ENCODE measurements at places on chromosomes 12 and 14. TPM values are rescaled to one million over a fixed set of nuclear protein-coding genes. Genes with fewer than 3 reads are reported as not detected.

GRCh38 chr12:39378341-39378740 is 64.6 kb downstream of the KIF21A start:
- no peak overlapping the region for H3K4me3 ChIP-seq
- H3K27me3 ChIP-seq: no peaks in the 10 kb centered on the region
- DNase-seq: no peak
- no peaks in the 10 kb centered on the region for H3K4me1 ChIP-seq

DNA sequence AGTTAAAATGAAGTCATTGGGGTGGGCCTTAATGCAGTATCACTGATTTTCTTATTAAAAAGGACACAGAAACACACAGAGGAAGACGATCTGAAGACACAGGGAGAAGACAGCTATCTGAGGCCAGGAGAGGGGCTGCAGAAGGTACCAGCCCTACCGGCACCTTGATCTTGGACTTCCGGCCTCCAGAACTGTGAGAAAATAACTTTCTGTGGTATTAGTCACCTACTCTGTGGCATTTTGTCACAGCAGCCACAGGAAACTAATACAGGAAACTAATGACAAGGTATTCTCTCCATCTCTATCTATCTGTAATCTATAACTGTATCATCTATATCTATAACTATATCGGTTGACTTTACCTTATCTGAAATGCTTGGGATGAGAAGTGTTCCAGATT is 1149.5 kb downstream of the BCL11B start:
- no peak for DNase-seq
- H3K27ac ChIP-seq: no peak overlapping the region
- no peak overlapping the region for H3K4me3 ChIP-seq
- H3K27me3 ChIP-seq: no peaks in the 10 kb centered on the region

- H3K36me3 ChIP-seq: no peaks in the 10 kb centered on the region
- no peak for DNase-seq
- no peaks in the 10 kb centered on the region for H3K27me3 ChIP-seq
Measured at GRCh38 chr12:53589915-53590314, 36.3 kb downstream of the ATF7 start.

- no peak overlapping the region for H3K4me3 ChIP-seq
- no peaks in the 10 kb centered on the region for H3K27me3 ChIP-seq
- no peaks in the 10 kb centered on the region for H3K4me1 ChIP-seq
- DNase-seq: no peak
- no peak overlapping the region for H3K27ac ChIP-seq
Measured at GRCh38 chr12:31004666-31005065, 69.0 kb upstream of the DDX11 start.

GRCh38 chr12:103441437-103442181 is 54.2 kb downstream of the C12orf42 start:
- peaks cover 25% of the 10 kb centered on the region for H3K4me1 ChIP-seq
- peak overlapping the region; percentile 58 for H3K27ac ChIP-seq
- peak; percentile 51 for DNase-seq
- H3K4me3 ChIP-seq: peak overlapping the region; percentile 44
- H3K36me3 ChIP-seq: no peaks in the 10 kb centered on the region

DNA sequence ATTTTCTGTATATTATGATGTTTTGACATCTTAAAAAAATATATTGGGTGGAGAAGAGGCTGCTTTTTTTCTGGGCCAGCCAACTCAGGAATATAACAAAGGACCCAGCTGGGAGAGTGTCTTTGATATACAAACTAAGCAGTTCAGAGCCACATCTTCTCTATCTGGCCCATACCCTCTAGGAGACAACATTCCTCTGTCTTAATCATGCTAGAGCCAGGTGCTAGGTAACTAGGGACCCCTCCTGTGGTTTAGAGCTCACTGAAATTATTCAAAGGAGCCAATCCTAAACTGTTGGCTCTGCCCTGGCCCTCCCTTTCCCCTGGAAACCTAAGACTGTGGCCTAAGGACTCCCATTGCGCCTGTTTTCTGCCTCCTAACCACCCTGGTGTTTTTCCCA is 193.1 kb upstream of the DIO2 start:
- no peak overlapping the region for H3K4me3 ChIP-seq
- no peaks in the 10 kb centered on the region for H3K4me1 ChIP-seq
- no peaks in the 10 kb centered on the region for H3K36me3 ChIP-seq
- no peaks in the 10 kb centered on the region for H3K27me3 ChIP-seq
- no peak overlapping the region for H3K27ac ChIP-seq

GRCh38 chr14:72057701-72058285 is 125.6 kb downstream of the RGS6 start:
- no peaks in the 10 kb centered on the region for H3K36me3 ChIP-seq
- DNase-seq: no peak
- no peak overlapping the region for H3K4me3 ChIP-seq

DNA sequence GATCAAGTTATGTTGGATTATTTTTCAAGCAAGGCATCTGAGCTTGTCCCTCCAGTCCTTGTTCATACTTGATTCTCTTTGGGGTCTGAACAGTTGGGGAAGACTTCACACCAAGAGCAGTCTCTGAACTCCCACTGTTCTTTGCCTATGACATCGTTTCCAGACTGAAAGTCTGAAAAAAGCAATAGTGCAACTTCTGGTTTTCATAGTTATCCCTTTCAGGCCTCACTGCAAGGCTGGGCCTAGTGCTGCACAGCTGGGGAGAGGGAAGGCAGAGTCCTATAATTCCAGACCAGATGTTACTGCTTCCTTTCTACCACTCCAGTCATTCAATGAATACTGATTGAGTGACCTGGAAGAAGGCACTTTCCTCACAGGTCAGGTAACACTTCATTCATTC is 187.1 kb upstream of the CCND2 start:
- no peak overlapping the region for H3K4me3 ChIP-seq
- DNase-seq: no peak
- H3K36me3 ChIP-seq: no peaks in the 10 kb centered on the region
- no peaks in the 10 kb centered on the region for H3K27me3 ChIP-seq
- H3K27ac ChIP-seq: no peak overlapping the region

GRCh38 chr12:26744042-26744626 is 88.9 kb downstream of the ITPR2 start:
- H3K27ac ChIP-seq: no peak overlapping the region
- H3K4me3 ChIP-seq: no peak overlapping the region
- no peaks in the 10 kb centered on the region for H3K36me3 ChIP-seq
- DNase-seq: no peak

GRCh38 chr14:102507081-102507856 is 2.3 kb downstream of the ANKRD9 start:
- H3K27me3 ChIP-seq: no peaks in the 10 kb centered on the region
- no peak overlapping the region for H3K27ac ChIP-seq
- no peak for DNase-seq

GRCh38 chr14:91911474-91912032 is 35.9 kb downstream of the FBLN5 start:
- H3K4me1 ChIP-seq: peaks cover 5% of the 10 kb centered on the region
- DNase-seq: peak; percentile 66
- H3K36me3 ChIP-seq: no peaks in the 10 kb centered on the region
- H3K27me3 ChIP-seq: no peaks in the 10 kb centered on the region
- H3K4me3 ChIP-seq: no peak overlapping the region

DNA sequence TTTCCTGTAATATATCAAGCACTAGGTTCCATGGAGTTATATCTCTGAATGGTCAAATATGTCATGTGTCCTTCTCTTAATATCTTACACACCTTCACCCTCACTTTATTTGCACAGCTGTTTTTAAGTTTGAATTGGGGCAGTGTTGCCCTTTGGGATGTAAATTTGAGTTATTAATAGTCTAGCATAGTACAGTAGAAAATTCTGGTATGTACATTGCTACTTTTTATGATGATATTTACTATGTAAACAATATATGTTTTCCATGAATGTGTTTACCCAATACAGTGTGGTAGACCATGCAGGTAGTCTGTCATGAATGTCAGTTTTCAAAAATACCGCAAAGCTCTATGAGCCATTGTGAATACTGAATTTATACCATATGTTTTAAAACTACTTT is 50.5 kb downstream of the METTL25 start:
- H3K36me3 ChIP-seq: no peaks in the 10 kb centered on the region
- no peak overlapping the region for H3K4me3 ChIP-seq
- no peak overlapping the region for H3K27ac ChIP-seq
- H3K27me3 ChIP-seq: no peaks in the 10 kb centered on the region
- no peaks in the 10 kb centered on the region for H3K4me1 ChIP-seq
- no peak for DNase-seq

DNA sequence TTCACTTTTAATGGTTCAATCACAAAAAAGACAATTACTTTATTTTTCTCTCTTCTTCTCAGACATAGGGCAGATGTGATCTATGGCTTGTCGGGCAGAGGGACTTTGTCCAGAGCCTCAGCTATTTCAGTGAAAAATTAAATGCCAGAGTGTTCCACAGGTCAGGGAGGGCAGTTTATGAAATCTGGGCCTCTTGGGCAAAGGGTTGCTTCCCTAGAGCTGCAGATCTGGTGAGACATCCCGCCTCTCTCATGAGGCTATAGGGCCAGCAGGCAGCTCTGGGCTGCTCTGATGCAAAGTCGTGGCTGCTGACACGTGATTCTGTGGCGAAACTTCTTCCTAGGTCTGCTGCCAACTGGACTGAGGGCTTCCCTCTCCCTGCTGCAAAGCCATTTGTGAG is 6.0 kb downstream of the CLMN start:
- peaks cover 10% of the 10 kb centered on the region for H3K27me3 ChIP-seq
- H3K4me3 ChIP-seq: no peak overlapping the region
- peaks cover 3% of the 10 kb centered on the region for H3K4me1 ChIP-seq
- H3K36me3 ChIP-seq: no peaks in the 10 kb centered on the region
- no peak overlapping the region for H3K27ac ChIP-seq

DNA sequence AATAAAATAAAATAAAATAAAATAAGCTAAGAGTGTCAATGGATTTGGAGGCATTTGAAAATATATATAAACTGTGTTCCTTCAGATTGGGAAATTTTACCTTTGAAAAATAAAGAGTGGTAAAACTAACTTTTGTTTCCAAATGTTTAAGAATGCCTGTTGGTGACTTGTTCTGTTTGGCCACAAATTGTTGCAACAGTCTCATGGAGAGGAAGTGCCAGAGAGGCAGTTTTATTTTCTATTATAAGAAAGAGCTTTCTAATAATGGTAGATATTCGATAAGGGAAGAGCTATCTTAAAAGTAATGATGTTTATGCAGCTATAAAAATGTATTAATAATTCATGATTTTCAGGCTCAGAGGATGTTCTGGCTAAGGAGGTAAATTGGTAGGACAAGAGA is 68.8 kb upstream of the MDGA2 start:
- no peak for DNase-seq
- H3K36me3 ChIP-seq: no peaks in the 10 kb centered on the region
- H3K4me1 ChIP-seq: no peaks in the 10 kb centered on the region
- no peak overlapping the region for H3K27ac ChIP-seq
- no peaks in the 10 kb centered on the region for H3K27me3 ChIP-seq

- H3K27ac ChIP-seq: no peak overlapping the region
- no peaks in the 10 kb centered on the region for H3K27me3 ChIP-seq
- H3K4me3 ChIP-seq: no peak overlapping the region
- DNase-seq: no peak
Measured at GRCh38 chr14:70901269-70901668, 6.0 kb upstream of the PCNX1 start.

GRCh38 chr14:103111232-103111868 is 11.9 kb upstream of the TNFAIP2 start:
- DNase-seq: no peak
- H3K27me3 ChIP-seq: no peaks in the 10 kb centered on the region

LGALS3 gene
- total RNA-seq: 54.5 TPM

AICDA gene
- total RNA-seq: 0.71 TPM

RIPK3 gene
- total RNA-seq: 11.6 TPM

KLRD1 gene
- total RNA-seq: 70.1 TPM

KCNH3 gene
- total RNA-seq: 3.1 TPM
